ENCODE measurements at places on chromosomes 5 and 9.

GRCh38 chr5:95963650-95964410, 2.2 kb upstream of the ELL2 start:
- DNase-seq, result no peak

DNA sequence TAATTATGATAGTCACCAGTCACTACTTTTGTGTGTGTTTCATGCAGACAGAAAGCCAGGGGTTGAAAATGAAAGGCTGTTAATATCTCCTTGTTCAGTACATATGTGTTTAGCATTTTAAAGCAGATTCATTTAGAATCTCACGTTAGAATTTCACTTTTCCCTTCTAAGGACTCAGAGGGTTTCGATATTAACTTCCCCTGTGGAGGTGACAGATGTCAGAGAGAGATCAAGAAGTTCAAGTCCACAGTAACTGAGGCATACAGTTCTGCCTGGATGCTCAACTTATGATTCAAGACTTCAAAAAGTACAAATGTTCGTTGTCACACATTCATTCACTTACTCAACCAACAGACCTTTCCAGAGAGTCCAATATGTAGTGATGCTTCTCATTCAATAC, 251.1 kb downstream of the EBF1 start:
- no peak for DNase-seq

DNA sequence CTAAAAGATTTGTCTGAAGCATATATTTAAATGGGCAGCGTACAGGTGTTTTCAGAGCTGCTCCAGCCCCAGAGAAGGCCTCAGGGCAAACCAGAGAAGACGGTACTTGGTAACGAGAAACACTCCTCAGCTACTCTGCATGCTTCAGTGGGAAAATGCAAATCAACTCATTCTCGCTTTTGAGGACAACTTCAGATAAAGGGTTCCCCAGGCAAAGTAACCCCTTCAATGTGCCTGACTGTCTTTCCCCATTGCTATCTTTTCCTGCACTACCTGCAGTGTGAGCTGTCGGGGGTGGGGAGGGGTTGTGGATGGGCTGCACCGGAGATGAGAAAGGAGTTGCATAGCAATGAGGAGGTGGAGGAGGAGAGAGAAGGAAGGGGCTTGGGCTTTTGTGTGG, 339.7 kb upstream of the CLINT1 start:
- DNase-seq, result no peak

DNA sequence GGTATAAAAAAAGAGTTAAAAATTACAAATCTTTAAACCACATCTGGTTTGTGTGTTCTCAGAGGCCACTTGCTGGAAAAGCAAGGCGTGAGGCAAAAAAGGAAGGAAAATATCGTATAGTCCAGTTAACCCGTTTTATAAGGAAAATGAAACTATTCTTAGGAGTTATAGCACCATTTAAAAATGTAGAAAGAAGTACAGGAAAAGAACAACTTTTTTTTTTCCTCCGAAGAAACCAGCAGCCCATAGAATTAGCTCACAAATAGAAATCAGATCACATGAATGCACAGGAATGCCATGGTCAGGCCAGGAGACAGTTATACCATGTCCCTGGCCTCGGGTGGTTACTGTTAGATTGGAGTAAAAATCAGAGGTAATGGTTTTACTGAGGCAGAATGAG, 241.6 kb downstream of the FBXL7 start:
- DNase-seq, result no peak

DNA sequence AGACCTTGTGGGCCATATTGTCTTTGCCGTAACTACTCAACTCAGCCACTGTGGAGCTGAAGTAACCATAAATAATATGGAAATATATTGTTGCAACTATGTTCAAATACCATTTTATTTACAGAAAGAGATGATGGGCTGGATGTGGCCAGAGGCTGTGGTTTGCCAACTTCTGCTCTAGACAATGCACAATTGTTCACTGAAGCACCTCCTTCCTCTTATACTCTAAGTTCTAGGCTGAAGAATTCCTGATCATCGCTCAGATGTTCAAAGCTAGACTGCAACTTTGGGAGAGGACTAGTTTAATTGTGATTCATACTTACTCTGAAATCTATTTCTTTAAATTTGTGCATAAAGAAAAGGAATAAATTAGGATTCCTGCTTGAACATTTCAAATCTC, 245.0 kb downstream of the TAF11L14 start:
- no peak for DNase-seq

DNA sequence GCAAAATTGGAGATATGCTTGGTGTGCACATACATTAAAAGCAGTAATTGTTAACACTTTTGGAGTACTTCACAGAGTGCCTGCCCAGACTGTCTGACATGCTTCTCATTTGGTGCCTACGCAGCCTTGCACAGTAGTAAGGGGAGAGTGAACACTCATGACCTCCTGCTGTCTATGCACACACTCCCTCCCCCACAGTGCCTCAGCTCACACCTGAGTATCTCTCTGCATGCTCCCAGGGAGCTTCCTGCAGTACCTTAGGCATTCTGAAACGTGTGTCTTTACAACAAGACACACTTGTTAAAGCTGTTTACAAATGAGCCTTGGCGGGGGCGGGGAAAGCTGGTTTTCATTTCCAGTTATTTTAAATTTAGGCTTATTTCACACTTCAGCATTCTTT, 18.0 kb downstream of the MAP3K1 start:
- DNase-seq, result no peak

DNA sequence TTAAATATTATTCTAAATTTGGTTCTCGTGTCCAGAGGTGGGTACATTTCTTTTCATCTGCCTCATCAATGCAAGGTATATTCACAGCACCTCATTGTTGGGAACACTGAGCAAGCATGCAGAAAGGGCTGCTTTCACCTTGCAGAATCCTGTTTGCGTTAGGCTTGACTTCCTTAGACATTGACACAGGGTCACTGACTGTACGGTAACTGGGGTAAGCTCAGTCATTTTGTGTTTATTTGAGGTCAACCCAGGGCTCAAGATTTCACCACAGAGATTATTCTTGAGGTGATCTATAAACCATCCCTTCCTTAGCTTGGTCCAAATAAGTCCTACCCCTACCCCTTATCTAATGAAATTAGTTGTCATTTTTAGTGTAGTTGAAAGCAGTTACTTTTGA, 1.7 kb upstream of the PTPDC1 start:
- DNase-seq, result no peak

- DNase-seq, result no peak
Observed at GRCh38 chr5:150338546-150338945, 19.0 kb upstream of the TCOF1 start.

DNA sequence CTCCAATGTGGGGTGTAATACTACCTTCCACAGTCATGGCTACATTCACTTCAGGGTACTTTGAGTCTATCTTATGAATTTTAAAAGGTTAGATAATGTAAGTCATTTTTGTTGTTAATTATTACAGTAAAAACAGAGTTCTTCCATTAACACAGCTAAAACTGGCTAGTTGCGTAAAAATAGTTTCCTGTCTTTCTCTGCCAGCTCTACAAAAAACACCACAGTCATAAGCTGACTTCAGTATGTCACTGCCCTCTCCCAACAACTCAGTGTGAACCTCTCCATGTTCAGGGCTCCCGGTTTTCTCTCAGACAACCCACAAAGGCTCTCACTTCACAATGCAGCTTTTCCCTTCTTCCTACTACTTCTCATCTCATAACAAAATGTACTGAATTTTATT, 84.8 kb upstream of the ITGA1 start:
- DNase-seq, result no peak

GRCh38 chr9:26169708-26170107, 491.5 kb upstream of the TUSC1 start:
- DNase-seq, result no peak

GRCh38 chr5:23977997-23978396, 470.6 kb downstream of the PRDM9 start:
- no peak for DNase-seq

DNA sequence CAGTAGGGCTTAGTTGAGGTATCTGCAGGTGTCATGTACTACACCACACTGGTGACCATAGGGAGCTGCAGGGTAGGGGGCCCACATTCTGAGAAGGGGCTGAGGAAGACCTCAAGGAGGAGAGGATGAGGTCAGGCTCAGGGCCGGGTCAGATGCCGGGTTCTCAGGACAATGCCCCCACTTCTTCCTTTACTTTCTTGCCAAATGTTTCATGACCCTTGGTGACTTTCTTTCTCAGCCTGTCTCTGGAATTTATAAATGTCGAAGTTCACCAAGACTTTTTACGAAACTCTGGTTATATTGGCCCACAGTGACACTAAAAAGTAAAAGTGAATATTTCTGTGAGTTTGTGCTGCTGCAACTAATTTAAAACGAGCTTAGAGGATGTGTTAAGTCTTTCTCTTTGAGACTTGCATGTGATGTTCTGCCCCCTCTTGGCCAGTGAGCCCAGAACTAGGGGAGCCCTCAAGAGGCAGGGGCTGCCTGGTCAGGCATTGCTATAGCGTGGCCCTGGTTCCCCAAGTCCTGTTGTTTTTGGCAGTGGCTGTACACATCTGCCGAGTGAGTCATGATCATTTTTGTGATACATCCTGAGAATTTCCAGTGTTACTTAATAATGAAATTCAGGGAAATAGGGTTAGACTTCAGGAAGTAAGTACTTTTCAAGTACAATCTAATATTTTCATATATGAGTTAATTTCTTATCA, 11.2 kb downstream of the ACO1 start:
- DNase-seq, result no peak

GRCh38 chr9:133273098-133273497, 1.9 kb downstream of the ABO start:
- DNase-seq, result no peak

DNA sequence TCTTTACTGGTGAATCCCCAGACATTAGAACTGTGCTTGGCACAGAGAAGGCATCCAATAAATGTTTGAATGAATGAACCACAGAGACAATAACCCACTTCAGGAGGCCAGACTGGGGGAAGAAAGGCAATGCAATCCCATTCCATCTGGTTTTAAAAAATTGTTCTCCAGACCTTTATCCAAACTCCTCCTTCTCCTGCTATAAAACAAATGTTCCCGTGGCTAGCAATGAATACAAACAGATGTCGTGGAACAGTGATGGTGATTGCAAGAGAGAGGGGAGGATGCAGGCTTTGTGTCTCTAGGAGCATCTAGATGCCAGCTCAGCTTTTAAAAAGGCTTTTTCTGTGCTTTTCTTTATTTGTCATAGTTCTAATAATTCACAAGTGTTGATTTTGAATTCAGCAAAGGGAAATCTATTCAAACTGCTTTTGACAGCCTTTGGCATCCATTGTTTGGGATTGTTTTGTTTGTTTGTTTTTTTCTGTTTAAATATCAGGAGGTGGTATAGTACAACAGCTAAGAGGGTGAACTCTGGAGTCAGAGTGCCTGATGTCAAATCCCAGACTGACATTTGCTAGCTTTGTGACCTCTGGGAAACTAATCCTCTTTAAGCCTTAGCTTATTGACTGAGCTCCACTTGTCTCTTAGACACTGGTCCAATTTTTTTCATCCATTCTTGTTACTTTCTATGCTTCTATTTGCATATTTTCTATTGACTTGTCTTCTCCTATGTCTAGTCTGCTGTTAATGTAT, 59.1 kb downstream of the TNFSF15 start:
- no peak for DNase-seq

GRCh38 chr5:886036-886435, 6.6 kb downstream of the BRD9 start:
- no peak for DNase-seq

DNA sequence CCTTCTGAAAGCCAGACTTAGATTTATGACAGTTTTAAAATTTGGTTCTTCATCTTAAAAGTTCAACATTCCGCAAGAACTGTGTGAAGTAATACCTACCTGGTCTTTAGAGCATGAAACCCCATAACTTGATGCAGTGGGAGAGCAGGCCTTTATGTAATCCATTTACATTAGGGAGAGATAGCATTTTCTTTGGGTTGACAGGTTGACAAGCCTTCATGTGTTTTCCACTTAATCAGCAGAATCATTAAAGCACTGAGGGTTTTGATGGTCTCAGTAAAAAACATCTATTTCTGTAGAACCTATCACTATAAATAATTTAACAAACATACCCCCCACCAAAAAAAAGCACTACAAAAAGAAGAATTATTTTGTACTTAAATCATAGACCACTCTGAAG, 121.6 kb upstream of the KIF2A start:
- no peak for DNase-seq

- no peak for DNase-seq
Observed at GRCh38 chr5:126888175-126888574, 111.2 kb downstream of the LMNB1 start.

- DNase-seq, result peak; percentile 47
Observed at GRCh38 chr5:150780187-150780692, 1.7 kb downstream of the SMIM3 start.

GRCh38 chr5:109550077-109550476, 139.7 kb upstream of the MAN2A1 start:
- no peak for DNase-seq

DNA sequence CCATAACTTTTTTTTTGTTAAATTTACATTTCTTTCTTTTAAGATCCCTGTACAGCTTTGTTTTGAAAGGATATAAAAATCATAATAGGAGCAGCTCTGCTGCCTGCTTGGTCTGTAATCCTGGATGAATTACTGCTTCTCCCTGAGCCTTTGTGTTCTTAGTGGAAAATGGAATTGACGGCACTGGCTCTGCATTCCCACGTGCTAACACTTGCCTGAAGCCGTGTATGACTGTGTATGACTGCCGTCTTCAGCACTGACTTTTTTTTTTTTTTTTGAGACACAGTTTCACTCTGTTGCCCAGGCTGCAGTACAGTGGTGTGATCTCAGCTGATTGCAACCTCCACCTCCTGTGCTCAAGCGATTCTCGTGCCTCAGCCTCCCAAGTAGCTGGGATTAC, 4.8 kb downstream of the THG1L start:
- DNase-seq, result no peak

All from stimulated activated CD8-positive, alpha-beta memory T cell treated with anti-CD3 and anti-CD28 coated beads, Interleukin-15, amount 100 ng/mL, for 48 hours (primary cell).